ENCODE measurements at places on chromosomes 11 and 22.

DNA sequence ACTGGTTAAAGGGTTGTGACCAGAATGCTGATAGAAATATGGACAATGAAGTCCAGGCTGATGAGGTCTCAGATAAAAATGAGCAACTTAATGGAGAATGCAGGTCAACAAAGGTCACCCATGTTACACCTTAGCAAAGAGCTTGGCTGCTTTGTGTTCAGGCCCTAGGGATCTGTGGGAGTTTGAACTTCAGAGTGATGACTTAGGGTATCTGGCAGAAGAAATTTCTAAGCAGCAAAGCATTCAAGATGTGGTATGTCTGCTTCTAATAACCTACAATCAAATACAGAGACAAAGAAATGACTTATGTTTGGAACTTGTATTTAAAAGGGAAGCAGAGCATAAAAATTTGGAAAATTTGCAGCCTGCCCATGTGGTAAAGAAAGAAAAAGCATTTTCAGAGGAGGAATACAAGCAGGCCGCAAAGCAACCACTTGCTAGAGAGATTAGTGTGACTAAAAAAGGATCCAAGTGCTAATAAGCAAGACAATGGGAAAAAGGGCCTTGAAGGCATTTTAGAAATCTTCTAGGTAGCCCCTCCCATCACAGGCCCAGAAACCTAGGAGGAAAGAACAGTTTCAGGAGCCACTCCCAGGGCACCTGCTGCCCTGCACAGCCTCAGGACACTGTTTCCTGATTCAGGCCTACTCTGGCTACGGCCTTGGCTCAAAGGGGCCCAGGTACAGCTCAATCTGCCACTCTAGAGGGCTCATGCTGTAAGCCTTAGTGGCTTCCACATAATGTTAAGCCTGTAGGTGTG is 41.3 kb downstream of the TNKS1BP1 start:
- no peak for DNase-seq

DNA sequence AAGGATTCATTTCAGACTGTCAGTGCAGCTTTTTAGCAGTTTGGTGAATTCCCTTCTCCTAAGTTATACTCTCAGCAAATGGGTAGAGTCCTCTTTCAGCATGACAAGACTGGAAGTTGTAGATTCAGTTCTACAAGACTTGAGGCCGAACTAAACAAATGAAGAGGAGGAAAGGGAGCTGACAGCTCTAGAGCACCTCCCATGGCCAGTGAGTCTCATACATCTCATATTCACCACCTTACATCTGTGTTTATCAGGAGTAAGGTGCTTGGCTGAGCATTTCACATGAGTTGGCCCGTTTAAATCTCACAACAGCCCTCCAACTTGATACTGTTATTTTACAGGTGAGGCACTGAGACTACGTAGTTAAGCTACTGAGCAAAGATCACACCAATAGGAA is 30.4 kb downstream of the SEZ6L start:
- no peak for DNase-seq

DNA sequence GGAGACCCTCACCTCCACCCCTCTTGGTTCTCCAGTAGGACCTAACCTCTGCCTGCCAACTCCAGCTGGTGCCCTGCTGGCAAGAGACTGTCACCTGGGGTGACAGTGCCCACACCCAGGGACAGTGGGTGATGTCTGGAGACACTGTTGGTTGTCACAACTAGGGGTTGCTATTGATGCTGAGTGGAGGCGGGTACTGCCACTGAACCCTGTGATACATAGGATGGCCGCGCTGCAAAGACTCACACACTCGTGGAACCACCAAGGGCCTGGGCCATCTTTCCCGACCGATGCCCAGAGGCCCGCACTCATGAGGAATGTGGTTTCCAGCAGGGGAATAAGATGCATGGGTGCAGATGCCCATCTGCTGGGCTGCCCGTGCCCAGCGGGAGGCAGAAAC is 143.2 kb downstream of the SHANK2 start:
- DNase-seq = no peak

DNA sequence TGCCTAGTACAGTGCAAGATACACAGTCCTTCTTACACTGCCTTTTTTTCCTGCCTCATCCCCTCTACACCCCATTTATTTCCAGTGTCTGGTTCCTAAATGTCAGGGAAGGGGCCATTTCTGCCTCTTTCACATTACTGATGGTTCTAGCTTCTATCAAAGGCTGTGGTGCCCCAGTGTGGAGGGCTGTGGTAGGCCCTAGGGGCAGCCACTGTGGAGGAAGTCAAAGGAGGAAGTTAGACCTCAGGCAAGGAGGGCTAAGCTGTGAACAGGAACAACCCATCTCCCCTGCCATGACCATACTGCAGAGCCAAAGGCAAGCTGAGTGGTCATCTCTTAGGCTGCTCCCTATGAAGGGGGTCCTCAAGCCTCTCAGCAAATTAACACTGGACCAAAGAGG is 81.9 kb upstream of the CRTAM start:
- no peak for DNase-seq

DNA sequence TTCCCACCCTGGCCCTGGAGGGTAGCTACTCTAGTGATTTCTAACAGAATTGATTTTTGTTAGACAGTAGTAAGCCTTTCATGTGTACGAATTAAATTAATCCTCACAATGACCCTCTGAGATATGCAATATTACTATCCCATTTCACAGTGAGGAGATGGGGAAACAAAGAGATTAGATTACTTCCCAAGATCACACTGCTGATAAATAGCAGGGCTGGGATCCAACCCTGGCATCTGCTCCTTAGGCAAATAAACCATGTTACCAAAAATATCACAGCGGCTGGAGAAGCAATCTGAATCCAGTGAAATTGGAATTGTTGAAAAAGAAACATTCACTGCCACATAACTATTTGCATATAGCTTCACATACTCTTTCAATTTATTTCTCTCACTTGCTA is 12.8 kb upstream of the CAVIN3 start:
- no peak for DNase-seq

DNA sequence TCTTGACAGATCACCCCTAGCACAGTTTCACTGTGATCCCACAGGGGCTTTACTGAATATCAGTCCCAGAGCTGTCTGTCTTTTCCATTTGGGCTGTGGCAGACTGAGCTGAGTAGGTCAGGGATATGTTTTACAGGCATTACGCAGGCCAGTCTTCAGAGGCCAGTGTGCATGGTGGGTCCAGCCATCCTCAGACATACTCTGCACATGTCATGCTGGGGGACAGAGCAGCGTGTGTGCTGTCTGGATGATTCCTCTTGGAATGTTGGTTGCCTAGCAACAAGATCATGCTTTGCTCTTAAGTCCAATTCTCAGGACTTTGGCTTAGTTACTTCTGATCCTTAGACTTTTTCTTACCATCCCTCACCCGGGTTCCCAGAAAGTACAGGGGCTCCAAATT is 736.5 kb downstream of the DLG2 start:
- DNase-seq = no peak

GRCh38 chr11:609341-609811 is 6.4 kb downstream of the IRF7 start:
- no peak for DNase-seq

DNA sequence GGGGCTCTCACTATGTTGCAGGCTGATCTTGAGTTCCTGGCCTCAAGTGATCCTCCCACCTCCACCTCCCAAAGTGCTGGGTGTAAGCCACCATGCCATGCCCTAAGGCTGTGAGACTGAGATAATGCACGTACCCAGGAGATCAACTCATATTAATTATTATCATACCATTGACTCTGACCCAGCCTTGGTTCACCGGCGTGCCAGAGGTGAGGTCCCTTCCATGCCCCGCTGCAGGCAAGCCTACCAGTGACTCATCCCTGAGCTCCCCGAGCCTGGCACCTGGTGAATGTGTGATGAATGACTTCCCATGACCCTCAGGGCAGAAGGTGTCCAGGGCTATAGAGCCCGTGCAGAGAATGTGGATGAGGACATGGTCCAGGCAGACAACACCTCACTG is 12.1 kb downstream of the GAL3ST1 start:
- DNase-seq = peak; percentile 42

DNA sequence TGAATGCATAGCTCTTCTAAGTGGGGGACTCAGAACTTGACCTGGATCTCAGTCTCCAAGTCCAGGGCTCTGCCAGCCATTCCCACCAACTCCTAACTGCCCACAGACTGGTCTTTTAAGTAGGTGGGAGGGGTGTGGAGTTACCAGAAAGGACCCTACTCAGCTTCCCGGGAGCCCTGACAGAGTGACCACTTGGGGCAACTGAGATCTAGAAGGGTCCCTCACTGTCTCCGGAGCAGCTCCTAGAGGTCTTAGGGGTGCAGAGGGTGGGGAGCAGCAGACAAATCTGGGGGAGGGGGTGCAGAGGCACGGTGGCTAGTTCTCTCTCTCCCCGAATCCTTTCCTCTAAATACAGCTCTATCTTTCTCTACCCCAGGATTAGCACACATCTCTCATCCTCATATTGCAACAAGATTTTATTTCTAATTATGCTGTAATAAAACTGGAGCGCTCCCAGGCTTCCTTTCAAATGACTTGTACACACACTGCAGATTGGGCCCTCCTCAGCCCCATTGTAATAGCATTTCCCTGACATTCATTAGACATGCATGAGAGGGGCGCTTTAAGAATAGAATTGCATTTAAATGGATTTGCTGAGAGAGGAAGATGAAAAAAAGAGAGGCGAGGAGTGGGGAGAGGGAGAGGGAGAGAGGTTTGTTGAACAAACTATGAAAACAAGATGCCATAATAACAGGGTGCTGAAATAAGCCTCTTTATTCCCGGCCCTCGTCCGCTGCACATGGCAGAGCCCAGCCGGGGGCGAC is 219.0 kb downstream of the CEP164 start:
- no peak for DNase-seq

DNA sequence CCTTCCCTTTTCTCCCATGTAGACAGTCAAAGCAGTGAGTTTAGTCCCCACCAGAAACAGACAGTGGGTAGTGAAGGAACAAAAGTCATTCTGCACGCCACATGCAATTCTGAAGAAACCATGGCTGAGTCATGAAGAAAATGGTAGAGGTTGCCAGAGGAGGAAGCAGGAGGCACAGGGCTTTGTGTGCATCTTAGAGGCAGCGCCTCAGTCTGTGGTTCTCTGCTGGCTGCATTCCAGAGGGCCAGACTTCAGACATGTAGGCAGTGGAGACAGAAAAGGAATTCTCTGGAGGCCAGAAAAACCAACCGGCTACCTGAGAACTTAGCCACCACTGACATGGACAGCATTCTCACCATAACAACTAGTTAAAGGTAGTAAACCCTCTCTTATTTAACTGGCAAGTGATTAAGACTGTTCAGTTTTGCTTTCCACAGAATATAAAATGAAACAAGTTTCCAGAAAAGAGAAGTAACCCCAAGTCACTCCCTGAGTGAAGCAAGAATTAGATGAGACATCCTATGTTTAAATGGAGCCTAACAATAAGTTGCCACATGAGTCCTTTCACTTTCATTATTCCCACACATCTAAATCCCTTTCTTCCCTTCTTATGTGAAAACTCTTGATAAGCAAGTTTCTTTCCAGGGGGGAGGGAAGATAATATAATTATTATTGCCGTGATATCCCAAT is 556.1 kb downstream of the SOX6 start:
- DNase-seq = peak; percentile 7

DNA sequence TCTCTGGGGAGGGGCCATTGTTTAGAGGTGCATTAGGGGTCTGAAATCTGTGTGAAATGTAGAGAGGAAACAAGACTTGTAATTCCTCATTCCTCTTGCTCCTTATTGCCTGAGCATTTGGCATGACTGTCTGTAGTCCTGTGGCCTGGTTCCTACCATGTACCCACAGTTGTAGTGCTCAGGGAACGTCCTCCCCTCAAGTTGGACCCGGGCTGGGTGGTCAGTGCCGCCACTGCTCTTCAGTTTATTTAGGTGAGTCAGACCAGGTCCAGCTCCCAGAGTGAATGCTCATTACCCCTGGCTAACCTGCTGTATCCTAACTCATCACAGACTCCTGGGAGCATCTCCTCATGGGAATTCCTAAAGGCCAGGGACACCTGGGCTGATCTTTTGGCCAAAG is 139.8 kb downstream of the GRIK4 start:
- DNase-seq = no peak

GRCh38 chr11:105005451-105005845 is 17.5 kb downstream of the CASP5 start:
- DNase-seq = no peak

GRCh38 chr22:47046411-47047065 is 284.1 kb downstream of the TBC1D22A start:
- no peak for DNase-seq

DNA sequence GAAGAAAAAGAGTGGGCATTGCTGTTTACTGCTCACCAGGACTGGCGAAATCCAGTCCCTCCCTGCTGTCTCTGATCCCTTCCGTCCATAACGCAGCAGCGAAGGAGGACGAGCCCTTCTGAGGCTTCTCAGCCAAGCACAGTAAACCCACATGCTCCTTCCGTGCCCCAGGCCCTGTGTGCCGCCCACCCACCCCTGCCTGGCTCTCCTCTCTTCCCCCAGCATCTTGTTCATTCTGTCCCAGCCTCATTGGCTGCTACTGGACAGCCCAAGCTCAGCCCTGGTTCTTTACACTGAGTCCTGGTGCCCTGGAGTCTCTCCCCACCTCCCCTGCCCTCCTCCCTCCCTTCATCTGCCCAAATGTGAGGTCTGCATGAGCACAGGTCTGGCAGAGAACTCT is 559.7 kb downstream of the BRD1 start:
- no peak for DNase-seq

DNA sequence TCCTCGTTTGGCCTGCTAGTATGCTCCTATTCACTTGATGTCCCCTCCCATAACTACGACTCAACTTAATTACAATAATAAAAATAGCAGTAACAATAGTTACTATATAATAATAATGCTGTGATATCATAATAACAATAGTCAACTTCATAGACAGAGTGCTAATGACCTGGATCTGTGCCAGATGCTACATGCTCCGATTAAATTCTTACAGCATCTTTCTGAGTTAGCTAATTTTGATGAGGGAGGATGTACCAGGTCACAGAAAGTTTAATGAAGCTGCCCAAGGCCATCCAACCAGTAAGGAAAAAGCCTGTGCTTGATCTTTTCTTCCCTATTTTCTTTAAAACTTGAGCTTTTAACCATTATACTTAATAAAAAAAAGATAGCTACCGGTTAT is 413.4 kb upstream of the LRRC4C start:
- DNase-seq = no peak

DNA sequence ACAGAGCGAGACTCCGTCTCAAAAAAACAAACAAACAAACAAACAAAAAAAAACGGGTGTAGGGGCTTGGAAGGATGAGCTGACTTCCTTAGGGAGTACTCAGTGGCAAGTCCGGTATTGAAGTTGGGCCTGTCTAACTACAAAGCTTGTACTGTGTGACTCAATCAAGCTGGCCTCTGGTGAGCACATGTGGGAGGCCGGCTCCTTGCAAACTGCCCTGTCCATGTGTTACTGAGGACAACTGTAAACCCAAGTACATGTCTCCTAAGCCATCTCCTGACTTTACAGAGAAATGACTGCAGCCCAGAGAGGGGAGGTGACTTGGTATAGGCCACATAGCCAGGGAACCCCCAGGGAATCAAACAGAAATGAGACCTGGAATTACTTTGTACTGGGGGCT is 11.6 kb downstream of the RIBC2 start:
- DNase-seq = no peak

- no peak for DNase-seq
These were observed 39.4 kb upstream of the CEP295 start for GRCh38 chr11:93622043-93622442.

GRCh38 chr11:117037279-117037974 is 60.8 kb downstream of the SIK3 start:
- no peak for DNase-seq

GRCh38 chr11:128737704-128738103 is 43.8 kb downstream of the FLI1 start:
- no peak for DNase-seq

All from RWPE1 (cell line).